Cardiac muscle cell (in vitro differentiated cells and primary cell): ENCODE measurements at places on chromosomes 4 and X.

DNA sequence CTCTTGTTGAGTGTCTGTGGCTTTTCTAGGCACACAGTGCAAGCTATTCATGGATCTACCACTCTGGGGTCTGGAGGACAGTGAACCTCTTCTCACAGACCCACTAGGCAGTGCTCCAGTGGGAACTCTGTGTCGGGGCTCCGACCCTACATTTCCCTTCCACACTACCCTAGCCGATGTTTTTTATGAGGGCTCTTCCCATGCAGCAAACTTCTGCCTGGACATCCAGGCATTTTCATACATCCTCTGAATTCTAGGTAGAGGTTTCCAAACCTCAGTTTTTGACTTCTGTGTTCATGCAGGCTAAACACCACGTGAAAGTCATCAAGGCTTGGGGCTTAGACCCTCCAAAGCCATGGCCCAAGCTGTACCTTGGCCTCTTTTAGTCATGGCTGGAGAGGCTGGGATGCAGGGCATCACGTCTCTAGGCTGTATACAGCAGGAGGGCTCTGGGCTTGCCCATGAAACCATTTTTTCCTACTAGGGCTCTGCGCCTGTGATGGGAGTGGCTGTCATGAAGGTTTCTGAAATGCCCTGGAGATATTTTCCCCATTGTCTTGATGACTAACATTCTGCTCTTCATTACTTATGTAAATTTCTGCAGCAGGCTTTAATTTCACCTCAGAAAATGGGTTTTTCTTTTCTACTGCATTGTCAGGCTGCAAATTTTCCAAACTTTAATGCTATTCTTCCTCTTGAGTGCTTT lies 249.8 kb upstream of the CPEB2 start:
- H3K4me1 ChIP-seq = no peaks in the 10 kb centered on the region
- no peak overlapping the region for H3K4me3 ChIP-seq

DNA sequence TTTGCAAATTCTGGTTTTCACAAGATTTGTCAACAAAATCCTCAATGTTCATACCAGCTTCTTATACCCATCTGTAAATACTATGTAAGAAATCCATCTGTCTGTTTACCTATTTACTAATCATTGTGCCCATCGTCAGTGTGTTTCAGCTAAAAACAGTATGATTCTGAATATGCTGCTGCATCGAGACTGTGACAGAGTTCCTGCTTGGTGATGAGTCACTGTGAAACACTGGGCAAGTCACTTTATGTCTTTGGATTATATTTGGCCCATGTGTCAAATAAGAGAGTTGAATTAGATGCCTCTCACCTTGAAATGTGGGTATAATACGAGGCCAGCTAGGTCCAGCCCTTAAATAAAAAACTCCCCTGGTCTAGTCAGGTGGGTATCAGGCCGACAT lies 79.3 kb downstream of the CBLL2 start:
- DNase-seq = no peak
- no peaks in the 10 kb centered on the region for H3K4me1 ChIP-seq
- no peaks in the 10 kb centered on the region for H3K36me3 ChIP-seq
- no peaks in the 10 kb centered on the region for H3K27me3 ChIP-seq

DNA sequence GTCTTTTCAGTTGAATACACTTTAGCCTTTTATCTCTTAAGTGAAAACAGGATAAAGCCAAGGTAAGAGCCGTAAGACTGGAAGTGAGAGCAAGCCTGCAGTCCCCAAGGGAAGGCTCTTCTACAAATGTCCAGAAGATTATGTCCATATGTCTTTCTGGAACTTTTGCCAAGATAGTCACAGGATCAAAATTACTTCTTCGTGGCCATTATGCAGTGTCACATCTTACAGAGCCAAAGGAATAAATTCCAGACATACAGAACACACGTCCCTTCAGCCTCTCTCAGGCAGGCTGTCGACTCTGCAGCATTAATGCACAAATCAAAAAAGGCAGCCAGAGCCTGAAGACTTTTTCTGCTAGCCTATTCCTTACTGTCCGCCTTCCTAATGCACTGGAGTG lies 10.9 kb upstream of the GATB start:
- peaks cover 2% of the 10 kb centered on the region for H3K4me1 ChIP-seq
- H3K36me3 ChIP-seq = no peaks in the 10 kb centered on the region
- no peak overlapping the region for H3K4me3 ChIP-seq
- no peak for DNase-seq
- no peaks in the 10 kb centered on the region for H3K27me3 ChIP-seq

DNA sequence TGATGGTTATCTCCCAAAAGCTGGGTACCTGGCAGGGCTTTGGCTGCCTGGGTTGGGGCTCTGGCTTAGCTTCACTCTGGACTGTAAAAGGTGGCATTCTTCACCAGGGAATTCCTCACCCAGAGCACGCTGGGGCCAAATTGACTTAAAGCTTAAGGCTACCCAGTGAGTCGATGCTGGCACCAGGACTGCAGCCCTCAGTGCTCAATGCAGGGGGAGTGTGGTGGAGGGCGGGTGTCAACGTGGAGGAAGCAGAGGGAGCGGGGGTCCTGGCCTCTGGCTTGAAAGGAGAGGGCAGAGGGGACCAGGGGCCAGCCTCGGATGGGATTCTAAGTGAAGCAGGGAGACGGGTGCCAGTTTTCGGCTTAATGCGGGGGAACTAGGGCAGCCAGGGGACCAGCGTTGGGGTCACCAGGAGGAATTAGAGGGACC lies 446 bp upstream of the FAM50A start:
- DNase-seq = no peak
- peak overlapping the region; percentile 51 for H3K27ac ChIP-seq
- H3K27me3 ChIP-seq = no peaks in the 10 kb centered on the region
- peak overlapping the region; percentile 60 for H3K4me3 ChIP-seq

GRCh38 chrX:9658409-9658808 lies 107.2 kb downstream of the GPR143 start:
- no peak for DNase-seq
- H3K27me3 ChIP-seq = no peaks in the 10 kb centered on the region
- peaks cover 12% of the 10 kb centered on the region for H3K36me3 ChIP-seq
- H3K27ac ChIP-seq = no peak overlapping the region
- H3K4me3 ChIP-seq = no peak overlapping the region

- H3K27me3 ChIP-seq = peaks cover 7% of the 10 kb centered on the region
- no peaks in the 10 kb centered on the region for H3K36me3 ChIP-seq
- no peaks in the 10 kb centered on the region for H3K4me1 ChIP-seq
- no peak for DNase-seq
- H3K4me3 ChIP-seq = no peak overlapping the region
Measured at GRCh38 chr4:107046261-107046660, 10.1 kb upstream of the DKK2 start.

- H3K36me3 ChIP-seq = no peaks in the 10 kb centered on the region
- no peak overlapping the region for H3K27ac ChIP-seq
- no peaks in the 10 kb centered on the region for H3K27me3 ChIP-seq
- no peak for DNase-seq
- no peak overlapping the region for H3K4me3 ChIP-seq
Measured at GRCh38 chr4:106746451-106746850, 289.7 kb downstream of the DKK2 start.

DNA sequence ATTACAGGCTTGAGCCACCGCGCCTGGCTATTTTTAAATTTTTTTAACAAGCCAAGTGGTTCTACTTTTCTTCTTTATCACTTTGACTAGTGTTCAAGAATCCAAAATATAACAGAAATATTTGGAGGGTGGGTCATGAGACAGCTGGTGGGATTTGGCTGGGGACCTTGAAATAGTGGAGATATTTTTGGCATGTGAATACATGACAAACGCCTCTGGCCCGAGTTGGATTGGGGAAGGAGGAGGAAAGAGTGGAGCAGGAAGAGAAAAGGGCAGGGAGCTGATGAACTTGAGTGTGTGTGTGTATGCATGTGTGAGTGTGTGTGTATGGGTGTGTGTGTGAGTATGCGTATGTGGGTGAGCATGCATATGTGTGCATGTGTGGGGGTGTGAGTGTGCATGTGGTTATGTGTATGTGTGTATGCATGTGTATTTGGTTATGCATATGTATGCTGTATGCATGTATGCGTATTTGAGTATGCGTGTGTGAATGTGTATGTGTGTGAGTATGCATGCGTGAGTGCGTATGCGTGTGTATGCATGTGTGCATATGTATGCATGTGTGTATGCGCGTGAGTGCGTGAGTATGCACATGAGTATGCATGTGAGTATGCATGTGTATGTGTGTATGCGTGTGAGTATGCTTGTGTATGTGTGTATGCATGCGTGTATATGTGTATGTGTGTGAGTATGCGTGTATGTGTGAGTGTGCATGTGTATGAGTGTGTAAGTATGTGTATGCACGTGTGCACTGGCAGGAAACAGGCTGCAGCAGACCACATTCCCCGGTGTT lies 49.6 kb downstream of the JADE1 start:
- H3K36me3 ChIP-seq = peaks cover 30% of the 10 kb centered on the region
- DNase-seq = peak; percentile 86
- H3K27me3 ChIP-seq = peaks cover 3% of the 10 kb centered on the region
- H3K4me1 ChIP-seq = no peaks in the 10 kb centered on the region
- H3K27ac ChIP-seq = no peak overlapping the region

- H3K27ac ChIP-seq = no peak overlapping the region
- no peaks in the 10 kb centered on the region for H3K27me3 ChIP-seq
- DNase-seq = no peak
- no peaks in the 10 kb centered on the region for H3K36me3 ChIP-seq
- H3K4me3 ChIP-seq = no peak overlapping the region
- peaks cover 21% of the 10 kb centered on the region for H3K4me1 ChIP-seq
Measured at GRCh38 chrX:96438803-96439202, 245.8 kb upstream of the DIAPH2 start.

- no peak overlapping the region for H3K27ac ChIP-seq
- H3K27me3 ChIP-seq = no peaks in the 10 kb centered on the region
- no peak for DNase-seq
- no peaks in the 10 kb centered on the region for H3K36me3 ChIP-seq
- H3K4me1 ChIP-seq = no peaks in the 10 kb centered on the region
- H3K4me3 ChIP-seq = no peak overlapping the region
Measured at GRCh38 chr4:83828601-83829000, 292.7 kb downstream of the GPAT3 start.

DNA sequence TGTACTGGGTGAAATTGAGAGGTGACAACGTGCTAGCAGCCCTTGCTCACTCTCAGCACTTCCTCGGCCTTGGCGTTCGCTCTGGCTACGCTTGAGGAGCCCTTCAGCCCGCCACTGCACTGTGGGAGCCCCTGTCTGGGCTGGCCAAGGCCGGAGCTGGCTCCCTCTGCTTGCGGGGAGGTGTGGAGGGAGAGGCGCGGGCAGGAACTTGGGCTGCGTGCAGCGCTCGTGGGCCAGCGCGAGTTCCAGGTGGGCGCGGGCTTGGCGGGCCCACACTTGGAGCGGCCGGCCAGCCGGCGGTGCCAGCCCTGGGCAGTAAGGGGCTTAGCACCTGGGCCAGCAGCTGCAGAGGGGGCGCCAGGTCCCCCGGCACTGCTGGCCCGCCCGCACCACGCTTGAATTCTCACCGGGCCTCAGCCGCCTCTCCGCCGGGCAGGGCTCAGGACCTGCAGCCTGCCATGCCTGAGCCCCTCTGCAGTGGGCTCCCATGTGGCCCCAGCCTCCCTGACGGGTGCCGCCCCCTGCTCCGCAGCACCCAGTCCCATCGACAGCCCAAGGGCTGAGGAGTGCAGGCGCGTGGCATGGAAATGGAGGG lies 249.5 kb upstream of the ETNPPL start:
- H3K27ac ChIP-seq = no peak overlapping the region
- no peak overlapping the region for H3K4me3 ChIP-seq
- H3K36me3 ChIP-seq = no peaks in the 10 kb centered on the region
- no peaks in the 10 kb centered on the region for H3K27me3 ChIP-seq
- peaks cover 5% of the 10 kb centered on the region for H3K4me1 ChIP-seq

DNA sequence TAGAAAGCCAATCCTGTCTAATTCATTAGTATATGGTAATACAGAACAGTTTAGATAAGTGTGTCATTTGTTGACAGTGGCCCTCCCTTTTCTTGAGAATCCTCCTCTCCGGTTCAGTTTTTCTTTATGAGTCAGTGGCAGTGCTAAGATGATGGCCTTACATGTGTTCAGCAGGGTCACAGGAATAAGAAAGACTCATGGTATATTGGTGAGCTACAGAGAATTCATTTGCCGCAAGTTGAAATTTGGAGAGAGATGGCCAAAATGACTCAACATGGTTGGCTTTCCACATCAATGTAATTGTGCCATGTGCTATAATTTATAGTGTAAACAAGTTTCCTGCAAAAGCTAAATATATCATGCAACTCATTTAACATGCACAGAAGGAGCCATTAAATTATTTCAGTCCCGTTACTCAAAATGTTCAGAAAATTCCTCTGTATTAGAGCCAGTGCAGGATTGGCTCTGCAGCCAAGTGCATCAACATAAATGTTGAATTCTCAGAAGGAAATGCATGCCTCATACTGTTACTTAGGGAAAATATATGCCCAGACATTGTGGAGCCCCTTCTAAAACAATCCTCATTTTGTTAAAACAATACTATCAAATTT lies 374.3 kb downstream of the AFF2 start:
- no peaks in the 10 kb centered on the region for H3K4me1 ChIP-seq
- no peak for DNase-seq
- no peak overlapping the region for H3K4me3 ChIP-seq
- no peak overlapping the region for H3K27ac ChIP-seq
- peaks cover 24% of the 10 kb centered on the region for H3K27me3 ChIP-seq
- H3K36me3 ChIP-seq = no peaks in the 10 kb centered on the region

DNA sequence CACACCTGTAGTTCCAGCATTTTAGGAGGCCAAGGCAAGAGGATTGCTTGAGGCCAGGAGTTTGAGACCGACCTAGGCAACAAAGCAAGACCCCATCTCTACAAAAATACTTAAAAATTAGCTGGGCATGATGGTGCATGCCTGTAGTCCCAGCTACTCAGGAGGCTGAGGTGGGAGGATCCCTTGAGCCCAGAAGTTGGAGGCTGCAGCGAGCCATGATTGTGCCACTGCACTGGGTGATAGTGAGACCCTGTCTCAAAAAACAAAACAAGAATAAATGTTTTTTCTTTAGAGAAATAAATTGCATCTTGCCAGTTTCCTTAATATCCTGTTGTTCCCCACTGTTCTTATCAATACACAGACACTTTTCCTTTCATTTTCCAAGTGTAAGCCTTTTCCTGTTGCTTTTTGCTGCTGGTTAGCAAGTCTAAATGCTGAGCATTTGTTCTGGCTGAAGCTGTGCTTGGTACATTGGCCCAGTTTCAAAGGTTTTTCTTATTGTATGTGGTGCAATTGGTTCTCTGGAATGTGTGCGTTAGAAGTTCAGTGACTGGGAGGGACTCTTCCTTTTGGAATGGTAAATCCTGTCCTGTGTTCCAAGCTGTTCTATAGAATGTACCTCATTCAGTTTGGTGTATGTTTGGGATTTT lies 98.2 kb downstream of the AFF1 start:
- H3K27ac ChIP-seq = no peak overlapping the region
- H3K4me3 ChIP-seq = no peak overlapping the region
- DNase-seq = peak; percentile 94
- no peaks in the 10 kb centered on the region for H3K27me3 ChIP-seq

DNA sequence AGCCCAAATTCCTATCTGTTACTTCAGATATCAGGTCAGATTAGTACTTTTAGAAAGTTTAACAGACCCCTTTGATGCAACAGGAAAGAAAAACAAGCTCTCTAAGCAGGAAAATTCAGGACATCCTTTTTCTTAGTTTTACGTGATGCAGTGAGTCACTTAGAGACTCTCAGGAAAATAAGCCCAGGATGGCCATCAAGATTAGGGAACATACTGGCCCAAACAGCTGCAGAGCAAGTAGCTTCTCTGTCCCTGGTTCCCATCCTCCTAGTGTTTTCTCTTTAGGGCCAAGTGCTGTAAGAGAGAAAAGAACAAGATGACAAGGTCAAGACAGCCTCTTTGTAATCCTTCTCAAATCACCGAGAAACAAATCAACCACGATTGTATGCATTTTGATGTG lies 219.1 kb downstream of the ZNF674 start:
- peaks cover 13% of the 10 kb centered on the region for H3K4me1 ChIP-seq
- no peak overlapping the region for H3K27ac ChIP-seq
- H3K4me3 ChIP-seq = no peak overlapping the region
